ENCODE measurements at places on chromosomes 6 and 20. TPM values are rescaled to one million over a fixed set of nuclear protein-coding genes. Genes with fewer than 3 reads are reported as not detected.

GINS1 gene
- 7.9 TPM for total RNA-seq

FAM209A gene
- not detected for total RNA-seq

CGA gene
- not detected for total RNA-seq

ZNF217 gene
- 15.8 TPM for total RNA-seq

WFDC12 gene
- total RNA-seq, result not detected

EYA2 gene
- total RNA-seq, result 1.6 TPM

TSPO2 gene
- total RNA-seq, result not detected

C6orf141 gene
- 5.7 TPM for total RNA-seq

TIAM2 gene
- total RNA-seq, result 8.9 TPM

ZKSCAN8 gene
- total RNA-seq, result 16.4 TPM

GRM4 gene
- 0.08 TPM for total RNA-seq

CRISP2 gene
- total RNA-seq, result not detected

LYRM2 gene
- total RNA-seq, result 19.6 TPM

MOG gene
- total RNA-seq, result not detected

SAMD3 gene
- total RNA-seq, result 9.1 TPM

JPH2 gene
- total RNA-seq, result under 0.01 TPM

ZBTB12 gene
- 3.8 TPM for total RNA-seq

SLC35D3 gene
- not detected for total RNA-seq

IRF4 gene
- total RNA-seq, result not detected

RAB5IF gene
- 59.1 TPM for total RNA-seq

HLA-DPA1 gene
- 0.18 TPM for total RNA-seq

PRND gene
- total RNA-seq, result not detected

RAMACL gene
- total RNA-seq, result 2.4 TPM

XKR7 gene
- total RNA-seq, result not detected
